ENCODE measurements at places on chromosomes 5 and 9.

- no peak for ATAC-seq
Observed at GRCh38 chr9:33714989-33715388, 80.4 kb upstream of the PRSS3 start.

GRCh38 chr5:91670563-91670962, 287.4 kb upstream of the ARRDC3 start:
- no peak for ATAC-seq

- no peak for ATAC-seq
Observed at GRCh38 chr9:5518937-5519319, 8.6 kb downstream of the PDCD1LG2 start.

DNA sequence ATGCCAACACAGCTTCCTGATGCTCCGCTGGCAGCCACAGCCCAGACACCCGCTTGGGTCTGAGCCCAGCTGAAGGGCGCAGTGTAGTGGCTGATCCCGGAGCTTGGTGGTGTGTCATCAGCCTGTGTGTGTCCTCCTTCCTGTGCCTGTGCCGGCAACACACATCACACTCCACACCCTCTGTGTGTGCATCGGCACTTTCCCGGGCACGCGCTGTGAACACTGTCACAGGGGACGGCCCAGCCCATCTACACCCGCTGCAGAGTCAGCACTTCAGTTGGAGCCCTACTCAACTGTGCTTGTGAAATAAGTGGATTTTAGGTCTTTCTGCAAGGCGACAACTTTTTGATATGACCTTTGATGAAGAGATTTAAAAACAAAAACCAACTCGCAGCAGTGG, 189.4 kb downstream of the IRX2 start:
- ATAC-seq = no peak

DNA sequence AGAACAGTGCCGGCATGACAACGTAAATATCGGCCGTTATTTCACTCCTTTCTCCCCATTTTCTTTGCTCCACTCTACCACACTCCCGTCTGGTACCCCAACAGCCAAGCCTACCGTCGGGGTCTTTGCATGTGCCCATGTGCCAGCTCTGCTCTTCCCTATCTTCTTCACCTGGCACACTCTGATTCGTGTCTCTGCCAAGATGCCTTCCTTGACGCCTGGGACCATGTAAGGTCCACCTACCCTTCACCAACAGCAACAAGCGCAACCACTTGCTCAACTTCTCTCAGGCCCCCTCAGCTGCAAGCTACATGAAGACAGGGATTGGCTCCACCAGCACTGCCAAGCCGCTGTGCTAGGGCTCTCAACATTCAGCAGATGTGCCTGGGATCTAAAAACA, 4.4 kb downstream of the MGAT1 start:
- ATAC-seq = no peak
